Naive thymus-derived CD4-positive, alpha-beta T cell (primary cell): ENCODE measurements at places on chromosomes 7 and 10. TPM values are rescaled to one million over a fixed set of nuclear protein-coding genes. Genes with fewer than 3 reads are reported as not detected.

GRCh38 chr7:80635533-80635932 lies 2.9 kb upstream of the CD36 start:
- no peaks in the 10 kb centered on the region for H3K27me3 ChIP-seq
- H3K36me3 ChIP-seq, result no peaks in the 10 kb centered on the region
- H3K4me3 ChIP-seq, result no peak overlapping the region
- no peak overlapping the region for H3K27ac ChIP-seq
- H3K4me1 ChIP-seq, result no peaks in the 10 kb centered on the region
- no peak for DNase-seq

GRCh38 chr10:126705951-126706565 lies 35.6 kb upstream of the C10orf90 start:
- H3K36me3 ChIP-seq, result no peaks in the 10 kb centered on the region
- DNase-seq, result no peak
- H3K4me3 ChIP-seq, result no peak overlapping the region
- H3K4me1 ChIP-seq, result no peaks in the 10 kb centered on the region
- no peaks in the 10 kb centered on the region for H3K27me3 ChIP-seq

Gene AGR2
- total RNA-seq, result not detected

- H3K27me3 ChIP-seq, result peaks cover 5% of the 10 kb centered on the region
- H3K4me1 ChIP-seq, result peaks cover 12% of the 10 kb centered on the region
- H3K36me3 ChIP-seq, result no peaks in the 10 kb centered on the region
- H3K27ac ChIP-seq, result peak overlapping the region; percentile 61
- peak overlapping the region; percentile 37 for H3K4me3 ChIP-seq
Observed at GRCh38 chr10:14184841-14185315, 145.8 kb downstream of the FRMD4A start.

- H3K4me3 ChIP-seq, result no peak overlapping the region
- no peak overlapping the region for H3K27ac ChIP-seq
- H3K4me1 ChIP-seq, result no peaks in the 10 kb centered on the region
- no peak for DNase-seq
- H3K36me3 ChIP-seq, result no peaks in the 10 kb centered on the region
Observed at GRCh38 chr10:4201866-4202825, 417.1 kb upstream of the KLF6 start.

GRCh38 chr10:46273506-46274477 lies 13.0 kb upstream of the ANTXRL start:
- H3K36me3 ChIP-seq, result no peaks in the 10 kb centered on the region
- H3K27ac ChIP-seq, result no peak overlapping the region
- H3K4me3 ChIP-seq, result no peak overlapping the region
- no peak for DNase-seq
- no peaks in the 10 kb centered on the region for H3K27me3 ChIP-seq
- H3K4me1 ChIP-seq, result peaks cover 30% of the 10 kb centered on the region

DNA sequence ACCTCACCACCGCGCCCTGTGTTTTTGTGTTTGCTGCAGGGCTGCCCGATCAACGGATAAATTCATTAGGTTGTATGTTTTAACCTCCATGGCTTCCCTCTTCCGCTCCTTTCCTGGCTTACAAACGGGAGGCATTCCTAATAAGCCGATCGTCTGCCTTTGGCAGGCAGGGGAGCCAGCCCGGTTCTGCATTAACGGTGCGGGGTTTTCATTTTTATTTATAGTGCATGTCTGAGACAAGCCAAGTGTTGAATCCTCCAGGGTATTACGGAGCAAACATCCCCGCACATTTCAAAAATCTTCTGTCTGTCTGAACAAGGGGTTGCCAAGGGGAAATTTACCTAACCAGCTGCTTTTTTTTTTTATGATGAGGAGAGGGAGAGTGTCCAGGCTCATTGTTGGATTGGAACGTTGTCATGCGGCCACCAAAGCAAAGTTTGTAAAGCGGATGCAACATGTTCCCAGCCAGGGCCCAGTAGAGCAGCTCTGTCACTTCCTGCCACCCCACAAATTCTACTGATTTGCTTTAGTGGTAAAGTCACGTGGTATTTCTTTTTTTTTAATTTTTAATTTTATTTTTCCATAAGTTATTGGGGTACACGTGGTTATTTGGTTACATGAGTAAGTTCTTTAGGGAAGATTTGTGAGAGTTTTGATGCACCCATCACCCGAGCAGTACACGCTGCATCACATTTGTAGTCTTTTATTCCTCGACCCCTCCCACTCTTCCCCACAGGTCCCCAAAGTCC lies 92.3 kb upstream of the BAIAP2L1 start:
- H3K27me3 ChIP-seq, result no peaks in the 10 kb centered on the region
- H3K27ac ChIP-seq, result no peak overlapping the region
- no peak overlapping the region for H3K4me3 ChIP-seq

DNA sequence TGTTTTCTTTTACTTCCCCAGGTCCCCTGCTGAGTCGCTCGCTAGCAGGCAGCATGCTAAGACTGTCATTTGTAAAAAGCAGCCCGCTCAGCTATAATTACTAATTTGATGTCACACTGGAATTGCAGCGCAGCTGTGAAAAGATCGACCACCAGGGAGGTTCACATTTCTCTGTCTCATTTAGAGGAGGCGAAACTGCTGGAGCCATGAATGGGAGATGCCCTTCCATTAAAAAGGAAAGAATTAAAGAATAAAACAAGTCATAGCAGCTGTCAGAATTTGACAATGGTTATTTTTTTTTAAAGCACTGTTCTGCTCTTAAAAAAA lies 153.5 kb downstream of the PIP4K2A start:
- no peak overlapping the region for H3K27ac ChIP-seq
- no peak overlapping the region for H3K4me3 ChIP-seq
- H3K36me3 ChIP-seq, result peaks cover 25% of the 10 kb centered on the region
- no peak for DNase-seq
- H3K27me3 ChIP-seq, result no peaks in the 10 kb centered on the region

Gene FAM25C
- not detected in 2 replicates for total RNA-seq

Gene WDR86
- 9.7 TPM for total RNA-seq

GRCh38 chr7:154804449-154804848 lies 198.5 kb downstream of the PAXIP1 start:
- no peaks in the 10 kb centered on the region for H3K36me3 ChIP-seq
- H3K4me1 ChIP-seq, result no peaks in the 10 kb centered on the region
- DNase-seq, result no peak
- no peaks in the 10 kb centered on the region for H3K27me3 ChIP-seq
- H3K4me3 ChIP-seq, result no peak overlapping the region
- no peak overlapping the region for H3K27ac ChIP-seq

Gene PDIA4
- 76.0 TPM for total RNA-seq

GRCh38 chr7:41745451-41745850 lies 42.6 kb upstream of the INHBA start:
- no peaks in the 10 kb centered on the region for H3K36me3 ChIP-seq
- no peaks in the 10 kb centered on the region for H3K27me3 ChIP-seq
- H3K4me1 ChIP-seq, result no peaks in the 10 kb centered on the region
- no peak for DNase-seq
- H3K27ac ChIP-seq, result no peak overlapping the region
- H3K4me3 ChIP-seq, result no peak overlapping the region

DNA sequence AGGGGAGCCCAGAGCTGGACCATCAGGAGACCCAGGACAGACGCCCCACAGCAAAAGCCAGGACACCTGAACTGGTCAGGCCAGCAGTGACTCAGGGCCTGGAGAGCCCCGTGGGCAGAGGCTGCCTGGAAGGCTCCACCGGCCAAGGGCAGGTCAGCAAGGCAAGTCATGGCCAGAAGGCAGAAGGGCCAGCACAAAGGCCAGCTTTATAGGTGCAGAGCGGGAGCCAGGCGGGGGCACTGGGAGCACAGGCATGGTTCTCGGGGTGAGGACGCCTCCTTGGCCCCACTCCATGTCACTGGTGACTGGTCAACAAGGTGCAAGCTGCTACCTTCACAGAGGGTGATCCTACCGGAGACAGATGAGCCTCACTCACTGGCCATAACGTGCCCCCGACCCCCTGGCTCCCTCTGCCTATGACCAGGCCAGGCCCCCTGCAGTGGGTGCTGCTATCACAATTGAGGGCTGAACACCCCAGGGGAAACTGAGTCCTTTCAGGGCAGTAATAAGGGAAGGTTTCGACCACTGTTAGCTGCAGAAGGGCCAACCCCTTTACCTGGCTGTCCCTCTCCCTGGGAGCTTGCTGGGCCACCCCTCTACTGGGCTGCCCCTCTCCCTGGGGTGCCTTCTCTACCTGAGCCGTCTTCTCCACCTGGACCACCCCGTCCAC lies 317.4 kb downstream of the PTPRN2 start:
- H3K36me3 ChIP-seq, result no peaks in the 10 kb centered on the region
- H3K27ac ChIP-seq, result no peak overlapping the region
- H3K4me1 ChIP-seq, result no peaks in the 10 kb centered on the region
- no peak overlapping the region for H3K4me3 ChIP-seq

- DNase-seq, result no peak
- no peak overlapping the region for H3K4me3 ChIP-seq
- peaks cover 10% of the 10 kb centered on the region for H3K4me1 ChIP-seq
- H3K27me3 ChIP-seq, result no peaks in the 10 kb centered on the region
- no peaks in the 10 kb centered on the region for H3K36me3 ChIP-seq
Observed at GRCh38 chr7:26074919-26075318, 77.1 kb upstream of the NFE2L3 start.

DNA sequence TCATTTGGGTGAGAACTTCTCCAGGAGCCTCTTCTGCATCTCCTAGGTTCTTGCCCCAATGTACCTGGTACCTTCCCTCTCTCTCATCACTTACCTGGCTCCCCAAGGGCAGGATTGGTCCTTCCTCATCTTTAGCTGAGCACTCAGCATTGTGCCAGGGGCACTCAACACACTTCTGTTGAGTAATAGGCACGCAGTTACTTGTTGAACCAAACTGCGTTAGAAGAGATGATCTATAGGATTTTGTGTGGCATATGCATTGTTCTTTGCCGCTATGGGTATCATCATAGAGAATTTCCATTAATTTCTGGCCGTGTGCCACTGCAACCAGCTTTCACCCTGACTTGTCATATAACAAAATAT lies 16.4 kb downstream of the TBXAS1 start:
- H3K27ac ChIP-seq, result no peak overlapping the region
- no peaks in the 10 kb centered on the region for H3K4me1 ChIP-seq
- no peak for DNase-seq
- no peaks in the 10 kb centered on the region for H3K27me3 ChIP-seq
- H3K4me3 ChIP-seq, result no peak overlapping the region

- no peaks in the 10 kb centered on the region for H3K27me3 ChIP-seq
- peaks cover 4% of the 10 kb centered on the region for H3K4me1 ChIP-seq
- no peak for DNase-seq
- no peak overlapping the region for H3K4me3 ChIP-seq
Observed at GRCh38 chr10:101567165-101568006, 20.7 kb downstream of the POLL start.

Gene LGI1
- total RNA-seq, result not detected

DNA sequence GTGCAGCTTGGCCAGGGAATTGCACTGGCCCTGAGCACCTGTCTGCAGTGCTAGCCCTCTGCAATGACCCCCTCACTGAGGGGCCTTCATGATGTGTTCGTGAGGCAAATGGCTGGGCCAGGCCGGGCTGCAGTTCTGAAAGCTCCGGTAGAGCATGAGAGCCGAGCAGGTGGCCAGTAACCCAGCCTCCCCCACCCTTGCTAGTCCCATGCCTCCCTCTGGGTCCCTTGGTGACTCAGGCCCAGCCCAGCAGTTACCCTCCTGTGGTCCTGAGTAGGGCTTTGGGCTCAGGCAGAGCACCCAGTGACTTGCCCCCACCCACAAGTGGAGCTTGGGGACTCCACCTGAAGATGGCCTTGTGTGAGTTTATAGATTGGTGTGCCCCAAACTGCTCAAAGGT lies 16.1 kb upstream of the CSGALNACT2 start:
- H3K4me1 ChIP-seq, result peaks cover 13% of the 10 kb centered on the region
- H3K4me3 ChIP-seq, result no peak overlapping the region
- no peak for DNase-seq
- H3K36me3 ChIP-seq, result no peaks in the 10 kb centered on the region
- no peak overlapping the region for H3K27ac ChIP-seq

Gene ADAMTS14
- not detected for total RNA-seq

DNA sequence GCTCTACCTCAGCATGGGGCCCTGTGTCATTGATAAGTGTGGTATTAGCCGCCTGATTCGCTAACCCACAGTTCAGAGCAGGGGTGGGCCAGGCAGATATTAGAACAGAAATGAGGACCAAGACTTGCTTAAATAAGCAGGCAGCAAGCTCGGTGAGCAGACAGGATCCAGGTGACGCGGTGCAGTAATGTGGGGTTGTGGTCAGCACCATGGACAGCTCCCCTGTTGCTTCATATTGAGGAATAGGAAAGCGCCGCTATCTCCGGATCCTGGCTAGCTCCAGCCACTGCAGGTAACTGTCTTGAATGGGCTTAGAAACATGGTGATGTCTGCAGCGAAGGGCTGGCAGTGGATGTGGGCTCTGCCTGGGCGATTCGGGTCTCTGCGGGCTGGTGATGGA lies 51.3 kb upstream of the GPR26 start:
- no peaks in the 10 kb centered on the region for H3K36me3 ChIP-seq
- peak; percentile 50 for DNase-seq
- no peaks in the 10 kb centered on the region for H3K27me3 ChIP-seq
- no peak overlapping the region for H3K27ac ChIP-seq

Gene TRIL
- 0.07 and 0.13 TPM in 2 replicates for total RNA-seq

Gene HSPA12A
- 0.05 TPM in 1 of 2 replicates, not detected in the other for total RNA-seq

DNA sequence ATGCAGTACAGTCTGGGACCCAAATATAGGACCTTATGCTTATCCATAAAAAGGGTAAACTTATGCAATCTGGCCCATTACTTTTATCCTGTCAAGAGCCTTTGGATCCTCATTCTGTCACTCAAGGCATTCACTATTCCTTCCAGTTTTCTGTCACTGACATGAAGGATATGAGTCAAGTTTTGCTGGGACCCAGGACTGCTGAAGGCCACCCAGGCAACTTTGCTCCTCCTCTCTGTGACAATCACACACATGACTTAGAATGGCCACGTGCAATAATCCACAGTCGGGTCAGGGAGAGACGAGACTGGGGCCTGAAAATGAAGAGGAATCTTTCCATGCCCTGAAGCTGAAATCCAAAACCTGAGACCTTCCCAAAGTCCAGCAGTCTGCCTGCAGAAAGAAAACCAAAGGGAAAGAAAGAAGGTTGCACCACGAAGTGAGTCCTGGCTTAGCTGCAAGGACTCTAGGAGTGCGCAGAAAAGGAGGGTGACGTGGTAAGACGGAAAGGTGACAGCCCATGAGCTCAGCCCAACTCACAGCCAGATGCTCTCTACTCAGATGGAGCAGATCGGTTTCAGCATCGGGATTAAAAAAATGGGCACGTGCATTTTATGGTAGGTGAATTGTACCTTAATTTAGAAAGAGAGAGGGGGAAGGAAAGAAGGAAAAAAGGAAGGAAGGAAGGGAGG lies 67.2 kb downstream of the VOPP1 start:
- no peak overlapping the region for H3K27ac ChIP-seq
- no peak for DNase-seq
- H3K36me3 ChIP-seq, result peaks cover 11% of the 10 kb centered on the region
- H3K4me1 ChIP-seq, result no peaks in the 10 kb centered on the region
- H3K27me3 ChIP-seq, result no peaks in the 10 kb centered on the region

DNA sequence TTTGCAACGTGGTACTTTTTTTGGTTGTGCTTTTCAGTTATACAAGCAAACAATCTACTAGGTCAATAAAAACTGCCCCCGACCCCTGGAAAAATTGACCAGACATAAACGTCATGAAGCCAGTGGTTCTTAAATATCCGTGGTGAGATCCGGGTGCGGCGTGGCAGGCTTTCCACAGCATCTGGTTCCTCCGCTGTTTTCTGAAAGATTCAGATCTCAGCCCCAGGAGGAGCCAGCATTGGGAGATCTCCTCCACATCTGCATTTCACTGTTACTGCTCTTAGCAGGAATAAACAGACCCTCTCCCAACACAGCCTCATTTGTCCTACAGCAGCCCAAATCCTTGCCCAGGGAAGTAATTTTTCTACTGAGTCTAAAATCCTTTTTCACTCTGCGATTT lies 664.3 kb upstream of the FOXK1 start:
- H3K4me1 ChIP-seq, result no peaks in the 10 kb centered on the region
- no peaks in the 10 kb centered on the region for H3K36me3 ChIP-seq
- DNase-seq, result no peak
- no peaks in the 10 kb centered on the region for H3K27me3 ChIP-seq
- H3K27ac ChIP-seq, result no peak overlapping the region
- H3K4me3 ChIP-seq, result no peak overlapping the region

Gene PLXNA4
- 0.11 TPM for total RNA-seq
